ENCODE measurements at places on chromosomes 16 and 17. TPM values are rescaled to one million over a fixed set of nuclear protein-coding genes. Genes with fewer than 3 reads are reported as not detected.

Gene PLCG2
- total RNA-seq: 14.4 TPM

Gene KRTAP9-8
- total RNA-seq: not detected

Gene ABCC11
- total RNA-seq: 0.21 TPM

DNA sequence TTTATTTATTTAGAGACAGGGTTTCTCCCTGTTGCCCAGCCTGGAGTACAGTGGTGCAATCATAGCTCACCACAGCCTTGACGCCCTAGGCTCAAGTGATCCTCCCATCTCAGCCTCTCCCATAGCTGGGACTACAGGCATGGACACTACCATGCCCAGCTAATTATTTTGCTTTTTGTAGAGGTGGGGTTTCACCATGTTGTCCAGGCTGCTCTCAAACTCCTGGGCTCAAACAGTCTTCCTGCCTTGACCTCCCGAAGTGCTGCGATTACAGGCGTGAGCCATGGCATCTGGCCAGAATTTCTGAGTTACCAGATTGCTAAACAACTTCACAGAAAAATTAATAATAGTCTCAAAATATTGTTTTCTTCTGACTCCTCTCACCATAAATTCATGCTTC, 21.7 kb downstream of the MOSMO start:
- peaks cover 22% of the 10 kb centered on the region for H3K4me1 ChIP-seq
- no peaks in the 10 kb centered on the region for H3K27me3 ChIP-seq

All from Caco-2 (cell line).